ENCODE measurements at places on chromosomes 7 and 10. TPM values are rescaled to one million over a fixed set of nuclear protein-coding genes. Genes with fewer than 3 reads are reported as not detected.

GRCh38 chr10:45373003-45373575 is 927 bp upstream of the ALOX5 start:
- no peak for DNase-seq

GRCh38 chr10:77872151-77872946 is 54.2 kb downstream of the DLG5 start:
- no peak for DNase-seq

Gene HILPDA
- 239 TPM for total RNA-seq

Gene ACTR1A
- 48.9 TPM for total RNA-seq

GRCh38 chr10:26628395-26628794 is 69.1 kb upstream of the PDSS1 start:
- DNase-seq: no peak

Data from activated naive CD4-positive, alpha-beta T cell treated with anti-CD3 and anti-CD28 coated beads, Interleukin-2, amount 50 U/mL, for 72 hours (primary cell).